Glutamatergic neuron (in vitro differentiated cells): ENCODE measurements at places on chromosomes 16 and 17. TPM values are rescaled to one million over a fixed set of nuclear protein-coding genes. Genes with fewer than 3 reads are reported as not detected.
A peak's percentile ranks its signal among the peaks of the same experiment; 100 is the strongest.

DNA sequence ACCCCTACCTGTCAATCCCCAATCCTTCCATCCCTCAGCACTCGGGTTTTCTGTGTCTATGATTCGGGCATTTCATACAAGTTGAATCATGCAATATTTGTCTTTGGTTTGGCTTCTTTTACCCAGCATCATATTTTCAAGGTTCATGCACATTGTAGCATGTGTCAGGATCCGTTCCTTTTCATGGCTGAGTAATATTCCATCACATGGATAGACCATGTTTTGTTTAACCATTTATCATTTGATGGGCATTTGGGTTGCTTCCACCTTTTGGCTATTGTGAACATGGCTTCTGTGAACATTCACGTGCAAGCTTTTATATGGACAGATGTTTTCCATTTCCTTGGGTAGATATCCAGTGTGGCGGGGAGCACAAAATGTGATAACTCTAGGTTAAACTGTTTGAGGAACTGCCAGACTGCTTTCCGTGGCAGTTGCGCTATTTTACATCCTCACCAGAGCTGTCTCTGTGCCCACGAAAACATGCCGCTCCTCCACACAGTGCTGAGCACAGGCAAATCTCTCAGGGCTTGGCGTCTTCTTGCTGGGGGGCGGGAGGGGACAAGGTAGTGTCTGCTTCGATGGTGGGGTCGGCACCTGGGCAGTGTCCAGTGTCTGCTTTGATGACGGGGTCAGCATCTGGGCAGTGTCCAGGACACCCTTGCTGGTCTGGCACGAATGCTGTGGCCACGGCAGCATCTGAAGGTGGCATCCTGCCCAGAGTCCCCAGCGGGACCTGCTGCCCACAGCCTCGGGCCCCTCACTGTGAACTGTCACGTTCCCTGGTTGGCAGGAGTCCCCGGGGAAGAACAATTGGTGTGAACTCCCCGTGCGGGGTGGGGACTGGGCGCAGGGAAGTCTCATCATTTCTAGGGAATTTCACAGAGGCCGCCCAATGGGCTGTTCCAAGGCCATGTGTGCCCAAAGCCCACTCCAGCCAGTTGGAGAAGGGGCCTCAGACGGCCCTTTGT lies 32.4 kb upstream of the JPH3 start:
- DNase-seq, result no peak

GRCh38 chr17:82269882-82270500 lies 3.5 kb downstream of the CSNK1D start:
- DNase-seq, result no peak

ZPBP2 gene
- not detected for total RNA-seq

GRCh38 chr16:69438465-69438864 lies 14.0 kb downstream of the CYB5B start:
- no peak for DNase-seq

SNX20 gene
- total RNA-seq, result not detected

DNA sequence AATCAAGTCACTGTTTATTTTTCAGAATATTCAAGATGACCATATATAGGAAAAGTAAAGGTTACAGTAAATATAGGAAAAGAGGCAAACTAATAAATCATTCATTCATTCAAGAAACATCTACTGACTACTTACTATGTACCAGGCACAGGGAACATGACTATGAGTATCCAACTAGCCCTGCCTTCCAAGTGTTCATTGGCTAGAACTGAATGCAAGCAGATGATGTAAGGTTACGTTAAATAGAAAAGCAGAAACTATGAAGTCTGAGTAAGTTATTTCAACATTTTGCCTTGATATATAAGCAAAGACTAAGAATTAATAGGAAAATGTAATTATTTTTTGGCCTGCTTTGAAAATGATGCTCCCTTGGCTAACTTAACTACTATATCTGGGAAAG lies 36.7 kb downstream of the SPAG9 start:
- no peak for DNase-seq

C16orf95 gene
- total RNA-seq, result 9.2 TPM

C16orf96 gene
- total RNA-seq, result 0.83 TPM

KRT28 gene
- not detected for total RNA-seq

ADCY7 gene
- total RNA-seq, result 16.7 TPM

DNA sequence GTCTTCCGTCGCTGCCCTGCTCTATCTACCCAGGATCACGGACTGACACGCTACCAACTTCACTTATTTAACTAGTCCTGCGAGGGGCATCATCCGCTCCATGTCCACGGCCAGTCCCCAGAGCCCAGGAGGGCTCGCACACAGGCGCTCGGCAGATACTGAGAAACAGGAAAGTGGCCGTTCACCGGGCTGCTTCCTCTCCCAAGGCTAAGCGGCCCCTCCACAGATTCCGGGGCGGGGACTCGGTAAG lies 388 bp downstream of the OXLD1 start:
- no peak for DNase-seq

FBXW10 gene
- not detected for total RNA-seq

DNA sequence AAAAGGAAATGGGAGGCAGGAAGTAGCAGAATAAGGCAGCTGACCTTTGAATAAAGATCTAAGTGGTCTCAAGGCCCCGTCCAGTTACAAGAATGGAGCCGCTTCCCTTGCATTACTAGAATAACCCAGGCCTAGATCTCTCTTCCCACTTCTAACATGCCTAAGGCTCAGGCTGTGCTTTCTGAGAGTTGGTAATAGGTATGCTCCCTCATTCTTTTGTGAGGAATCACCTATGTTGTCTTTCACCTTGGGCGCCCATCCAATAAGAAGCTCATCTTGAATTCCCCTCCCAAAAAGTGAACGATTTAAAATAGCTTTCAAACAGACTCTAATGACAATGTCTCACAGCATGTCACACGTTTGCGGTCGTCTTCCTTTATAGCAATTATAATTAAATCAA lies 101.2 kb downstream of the KCNJ2 start:
- no peak for DNase-seq

DNA sequence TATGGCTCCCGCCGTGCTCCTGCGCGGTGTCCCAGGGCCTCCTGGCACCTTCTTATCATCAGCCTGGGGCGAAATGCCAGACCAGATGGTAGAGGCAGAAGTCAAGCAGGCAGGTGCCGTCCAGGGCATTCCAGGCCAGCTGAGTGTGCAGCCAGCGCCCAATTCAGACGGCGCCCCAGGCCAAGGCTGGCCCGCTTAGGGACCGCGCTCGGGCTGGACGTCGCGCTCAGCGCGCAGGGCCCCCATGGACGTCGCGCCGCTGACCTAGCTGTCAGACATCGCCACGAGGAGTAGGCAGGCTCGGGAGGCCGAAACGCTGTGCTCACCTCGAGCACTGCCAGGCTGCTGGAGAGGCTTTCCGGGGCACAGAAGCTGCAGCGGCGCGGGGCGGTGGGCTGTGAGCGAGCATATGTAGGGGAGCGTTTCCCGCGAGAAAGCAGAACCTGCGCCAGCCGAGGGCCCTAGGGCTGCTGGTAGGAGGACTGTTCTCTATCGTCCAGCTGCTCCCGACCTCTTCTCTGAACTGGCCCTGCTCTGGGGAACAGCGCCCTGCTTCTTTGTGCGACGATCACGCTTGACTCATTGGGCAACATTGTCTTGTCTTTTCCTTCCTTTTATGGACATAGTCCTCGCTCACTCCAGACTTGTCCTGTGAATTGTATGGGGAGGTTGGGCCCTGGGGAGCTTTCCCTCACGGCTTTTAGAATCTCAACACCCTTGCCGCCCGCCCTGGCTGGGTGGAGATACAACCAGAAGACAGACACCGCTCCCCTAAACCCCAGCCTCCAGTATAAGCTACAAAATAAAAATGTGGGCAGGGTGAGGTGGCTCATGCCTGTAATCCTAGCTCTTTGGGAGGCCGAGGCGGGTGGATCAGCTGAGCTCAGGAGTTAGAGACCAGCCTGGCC lies 8.4 kb upstream of the CA4 start:
- DNase-seq, result peak; percentile 52
